Activated T-cell treated with anti-CD3 and anti-CD28 coated beads for 1 hour (primary cell): ENCODE measurements at places on chromosomes 3 and 15.

DNA sequence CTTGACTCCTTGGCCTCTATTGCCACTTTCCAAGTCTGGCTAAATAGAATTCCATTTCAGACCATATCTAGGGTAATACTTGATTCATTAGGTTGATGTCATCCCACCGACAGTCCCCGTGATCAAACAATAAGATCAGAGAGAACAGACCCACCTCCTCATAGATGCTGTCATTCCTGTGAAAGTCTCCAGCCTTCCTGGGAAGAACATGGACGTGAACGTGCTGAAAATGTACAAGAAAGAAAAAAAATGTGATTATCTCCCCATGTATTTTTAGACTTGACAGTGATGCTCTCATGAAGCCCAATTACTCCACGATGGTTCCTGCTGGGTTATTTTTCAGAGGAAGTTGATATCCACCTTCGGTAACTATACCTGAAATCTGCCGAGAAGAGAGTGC is 872.4 kb upstream of the CFAP20DC start:
- no peak for DNase-seq

DNA sequence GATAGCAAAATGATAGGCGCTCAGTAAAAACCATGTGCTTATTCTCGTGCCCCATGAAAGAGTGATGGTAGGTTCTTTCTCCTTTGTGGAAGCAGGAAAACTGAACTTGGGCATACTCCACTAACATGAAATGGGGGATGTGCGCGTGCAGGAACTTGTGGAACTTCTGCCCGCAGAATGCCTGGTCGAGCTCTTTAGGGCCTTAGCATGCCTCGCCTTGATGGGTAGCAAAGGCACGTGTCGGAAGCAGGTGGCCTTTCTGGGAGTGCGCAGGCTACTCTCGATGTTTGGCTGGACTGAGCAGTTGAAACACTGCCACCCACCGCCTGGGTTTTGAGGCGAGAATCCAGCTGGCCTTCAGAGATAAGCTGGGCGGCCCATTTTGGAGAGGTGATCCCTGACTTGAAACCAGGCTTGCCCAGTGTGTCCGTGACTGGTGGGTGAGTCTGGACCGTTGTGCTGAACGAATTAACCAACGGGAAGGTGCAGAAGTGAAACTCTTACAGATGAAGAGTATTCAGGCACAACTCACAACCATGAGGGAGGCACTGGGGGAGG is 842 bp downstream of the PCCB start:
- DNase-seq = peak; percentile 2

GRCh38 chr3:11339541-11339940 is 67.3 kb downstream of the ATG7 start:
- DNase-seq = no peak

GRCh38 chr15:76898102-76898501 is 7.0 kb downstream of the SCAPER start:
- DNase-seq = no peak

- DNase-seq = no peak
Observed at GRCh38 chr3:112605285-112605684, 35.7 kb downstream of the CCDC80 start.

DNA sequence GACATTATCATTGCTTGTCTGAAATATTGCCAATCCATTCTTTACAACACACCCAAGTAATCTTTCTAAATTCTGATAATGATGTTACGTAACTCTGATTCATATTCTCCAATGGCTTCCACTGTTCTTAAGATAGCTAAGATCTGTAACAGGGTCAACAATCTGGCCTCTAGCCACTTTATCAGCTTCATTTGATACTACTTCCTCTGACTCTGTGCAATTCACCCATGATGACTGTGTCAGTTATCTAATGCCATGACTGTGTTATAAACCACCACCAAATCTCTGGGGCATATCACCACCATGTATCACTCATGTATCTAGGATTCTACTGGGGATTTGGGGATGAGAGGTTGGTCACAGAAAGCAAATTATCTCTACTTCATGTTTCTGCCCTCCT is 44.0 kb downstream of the CD200 start:
- DNase-seq = no peak

- DNase-seq = no peak
Observed at GRCh38 chr3:30649572-30650318, 43.3 kb downstream of the TGFBR2 start.

DNA sequence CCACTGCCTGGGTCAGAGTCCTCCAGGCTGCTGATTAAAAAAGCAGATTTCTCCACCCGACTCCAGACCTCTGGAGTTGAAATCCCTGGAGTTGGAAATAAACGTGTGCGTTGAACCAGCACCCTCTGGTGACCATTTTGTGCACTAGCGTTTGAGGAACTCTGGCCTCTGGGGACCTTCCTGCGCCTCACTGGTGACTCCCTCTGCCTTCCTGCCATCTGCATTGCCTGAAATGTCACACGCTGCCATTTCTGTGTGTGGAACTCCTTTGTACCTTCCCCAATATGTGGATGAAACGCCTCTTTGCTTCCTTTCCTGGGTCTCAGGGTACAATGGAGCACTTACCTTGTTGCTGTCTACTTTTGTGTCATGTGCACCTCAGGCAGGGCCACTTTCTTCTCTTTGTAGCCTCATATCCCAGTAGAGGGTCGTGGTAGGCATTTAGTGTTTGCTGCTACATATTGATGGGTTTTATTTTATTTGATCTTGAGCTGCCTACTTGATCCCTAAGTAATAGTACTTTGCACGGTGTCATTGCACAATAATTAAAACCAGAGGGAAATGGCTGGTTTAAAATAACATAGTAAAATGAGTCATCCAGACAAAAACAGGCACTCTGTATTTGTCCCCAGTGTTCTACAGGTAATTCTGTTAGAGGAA is 56.8 kb downstream of the GPR171 start:
- peak; percentile 20 for DNase-seq

DNA sequence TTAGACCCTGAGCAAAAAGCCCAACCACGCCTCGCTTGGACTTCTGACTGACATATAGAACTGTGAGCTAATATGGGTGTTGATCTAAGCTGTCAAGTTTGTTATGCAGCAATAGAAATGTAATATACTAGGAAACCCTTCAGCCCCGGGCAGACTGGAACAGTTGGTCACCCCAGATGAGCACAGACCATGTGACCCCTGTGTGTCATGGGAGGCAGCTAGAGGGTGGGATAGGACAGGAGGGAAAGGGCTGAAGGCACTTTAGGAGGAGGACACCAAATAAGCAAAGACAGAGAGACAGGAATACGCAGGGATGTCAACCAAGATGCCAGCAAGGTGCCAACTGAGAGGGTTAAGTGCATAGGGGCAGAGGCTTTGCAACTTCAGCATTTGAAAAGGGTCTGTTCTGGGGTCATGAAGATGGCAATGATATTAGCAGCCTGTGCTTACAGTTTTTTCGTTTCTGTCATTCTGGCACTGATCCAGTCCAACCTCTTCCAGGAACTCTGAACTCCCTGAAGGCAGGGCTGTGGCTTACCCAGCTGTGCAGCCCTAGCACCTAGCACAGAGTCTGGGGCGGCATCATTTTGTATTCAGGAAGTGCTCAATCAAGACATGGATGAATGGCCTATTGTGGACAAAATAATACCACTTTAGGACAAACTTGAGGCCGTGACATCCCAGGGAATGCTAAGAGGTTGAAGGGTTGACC is 51.4 kb downstream of the HES1 start:
- no peak for DNase-seq

- DNase-seq = no peak
Observed at GRCh38 chr3:111936191-111936841, 42.5 kb upstream of the ABHD10 start.

DNA sequence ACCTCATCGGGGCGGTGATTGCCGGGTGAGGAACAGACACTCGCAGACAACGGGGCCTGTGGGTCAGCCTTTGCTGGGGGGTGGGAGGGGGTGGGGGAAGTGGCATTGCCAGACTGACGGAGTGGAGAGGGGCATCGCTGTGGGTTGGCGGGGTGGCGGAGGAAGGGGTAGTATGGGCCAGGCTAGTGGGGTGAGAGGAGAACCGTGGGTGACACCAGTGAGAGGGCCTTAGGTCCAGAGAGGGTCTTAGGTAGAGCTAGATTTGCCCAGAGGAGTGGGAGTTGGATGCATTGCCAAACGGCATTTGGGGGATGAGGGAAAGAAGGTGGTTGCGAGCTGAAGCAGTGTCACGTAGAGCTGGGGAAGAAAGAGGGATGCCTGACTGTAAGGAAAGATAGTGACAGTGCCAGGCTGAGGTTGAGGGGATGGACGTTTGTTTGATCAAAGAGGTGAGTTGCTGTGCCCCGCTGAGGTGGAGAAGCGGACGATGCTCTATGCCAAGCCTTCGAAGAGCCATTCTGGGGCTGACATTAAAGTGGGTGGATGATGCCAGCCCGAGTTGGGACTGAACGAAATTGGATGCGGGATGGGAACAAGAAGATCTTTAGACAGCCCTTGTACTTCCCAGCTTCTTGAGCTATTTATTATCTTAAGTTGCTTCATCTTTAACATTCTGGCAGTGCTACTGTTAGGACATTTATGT is 572 bp downstream of the DNAJB11 start:
- no peak for DNase-seq

- DNase-seq = no peak
Observed at GRCh38 chr3:4841225-4841624, 138.0 kb upstream of the BHLHE40 start.

- DNase-seq = no peak
Observed at GRCh38 chr3:190116551-190117067, 4.1 kb downstream of the P3H2 start.

DNA sequence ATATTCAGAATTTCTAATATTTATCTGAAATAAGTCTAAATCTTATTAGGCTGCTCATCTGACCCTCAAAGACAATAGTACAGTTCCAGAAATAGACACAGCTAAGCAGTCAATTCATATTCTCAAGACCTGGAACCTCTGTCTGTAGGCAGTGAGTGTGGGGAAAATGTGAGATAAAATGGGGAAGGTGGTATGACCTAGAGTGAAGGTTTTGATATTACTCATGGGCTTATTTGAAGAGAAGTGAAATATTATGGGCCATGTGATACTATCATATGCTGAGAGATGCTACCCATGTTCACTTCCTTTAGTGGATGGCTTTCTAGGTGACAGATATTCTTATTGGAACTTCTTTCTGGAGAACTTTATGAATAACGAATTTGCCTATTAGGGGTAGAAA is 33.5 kb downstream of the TGFBR2 start:
- DNase-seq = no peak

- DNase-seq = no peak
Observed at GRCh38 chr15:63811942-63812550, 21.7 kb downstream of the HERC1 start.

GRCh38 chr3:117308353-117308752 is 598.8 kb downstream of the TUSC7 start:
- DNase-seq = no peak

DNA sequence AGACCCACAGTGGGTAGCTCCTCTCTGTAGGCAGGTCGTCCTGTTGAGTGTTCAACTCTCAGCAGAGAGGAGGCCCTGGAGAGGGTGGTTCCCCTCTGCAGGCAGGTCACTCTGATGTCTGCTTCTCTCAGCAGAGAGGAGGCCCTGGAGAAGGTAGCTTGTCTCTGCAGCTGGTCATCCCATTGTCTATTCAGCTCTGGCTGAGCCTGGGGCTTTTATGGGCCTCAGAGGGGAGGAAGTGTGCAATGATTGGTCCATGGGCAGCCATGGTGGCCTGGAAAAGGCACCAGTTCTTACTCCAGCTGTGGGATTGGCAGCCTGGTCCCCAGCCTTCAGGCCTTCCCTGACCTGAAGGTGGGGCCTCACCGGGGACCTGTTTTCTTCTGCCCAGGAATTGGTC is 52.9 kb downstream of the PPCDC start:
- DNase-seq = no peak

DNA sequence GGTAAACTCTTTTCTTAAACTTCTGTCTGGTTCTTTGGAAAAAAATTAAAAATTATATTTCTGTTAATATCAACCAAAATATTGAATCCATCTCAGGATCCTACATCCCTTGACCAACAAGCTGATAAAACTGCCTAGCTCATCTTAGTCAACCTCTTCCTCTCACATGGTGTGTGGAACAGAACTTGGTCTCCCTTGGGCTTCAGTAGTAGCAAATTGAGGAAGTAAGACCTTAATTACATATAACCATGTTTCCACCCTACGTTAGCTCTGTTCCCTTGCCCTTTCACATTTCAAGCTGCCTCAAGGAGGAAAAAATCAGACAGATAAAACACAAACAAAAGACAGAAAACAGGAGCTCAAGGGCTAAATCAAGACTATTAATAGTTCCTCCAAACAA is 116.4 kb downstream of the GREM1 start:
- DNase-seq = no peak

DNA sequence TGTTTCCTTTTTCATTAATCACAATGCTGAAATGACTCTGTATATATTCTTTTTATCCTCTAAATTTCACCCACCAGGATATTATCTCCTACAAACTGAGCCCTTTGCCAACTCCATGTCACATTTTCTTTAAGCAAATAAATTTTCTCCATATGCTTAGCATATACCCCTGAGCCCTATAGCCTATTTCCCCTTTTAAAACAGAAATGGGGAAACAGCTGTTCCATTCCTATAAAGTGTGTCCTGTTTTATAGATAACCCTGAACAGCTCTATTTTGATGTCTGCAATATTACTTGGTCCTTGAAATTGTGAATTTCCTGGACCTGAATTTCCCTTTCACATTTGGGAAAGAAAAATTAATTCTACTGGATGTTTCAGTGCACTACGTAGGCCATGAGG is 15.6 kb upstream of the FILIP1L start:
- DNase-seq = no peak

DNA sequence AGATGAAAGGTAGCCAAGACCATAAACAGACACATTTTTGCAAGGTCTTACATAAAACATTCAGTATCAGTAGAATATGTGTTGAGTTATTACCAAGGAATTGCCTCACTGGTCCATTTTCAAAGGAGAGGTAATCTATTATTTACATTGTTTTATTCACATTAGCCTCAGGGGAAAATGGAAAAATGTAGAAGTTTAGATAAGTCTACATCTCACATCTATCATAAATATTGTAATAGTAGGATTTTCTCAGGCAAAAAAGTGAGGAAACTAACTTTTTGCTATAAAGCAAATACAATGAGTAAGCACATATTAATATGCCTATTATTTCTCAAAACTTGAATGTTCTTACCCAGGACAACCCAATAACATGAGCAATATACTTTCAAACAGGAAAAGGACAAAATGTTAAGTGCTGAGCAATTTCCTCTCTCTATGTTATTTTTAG is 184.6 kb upstream of the AGTR1 start:
- no peak for DNase-seq

- no peak for DNase-seq
Observed at GRCh38 chr3:182797876-182798275, 4.6 kb downstream of the ATP11B start.

- DNase-seq = no peak
Observed at GRCh38 chr15:41028853-41029252, 75.6 kb downstream of the CHAC1 start.

DNA sequence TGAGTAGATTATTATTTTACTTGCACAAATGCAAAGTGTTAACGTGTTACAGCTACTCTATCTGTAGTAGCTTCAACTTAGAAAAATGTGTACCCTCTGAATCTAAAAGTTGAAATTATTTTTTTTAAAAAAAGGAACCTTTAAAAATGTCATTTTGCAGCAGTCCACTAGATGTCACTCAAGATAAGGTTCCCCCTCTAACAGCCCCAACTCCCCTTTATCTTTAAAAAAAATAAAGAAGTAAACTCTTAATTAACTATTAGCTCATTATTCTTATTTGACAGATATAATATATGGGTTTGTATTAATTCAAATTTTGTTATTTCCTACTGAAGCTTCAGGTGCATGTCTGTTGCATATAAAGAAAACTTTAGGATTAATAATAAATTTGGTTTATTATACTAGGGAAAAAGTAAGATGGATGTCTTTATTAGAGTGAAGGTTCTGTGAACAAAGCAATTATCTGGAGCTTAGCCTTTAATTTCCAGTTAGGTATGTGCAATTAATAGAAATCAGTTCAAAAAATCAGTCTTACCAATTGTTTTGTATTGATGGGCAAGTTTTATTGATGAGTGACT is 288.5 kb downstream of the VGLL3 start:
- no peak for DNase-seq
